Stimulated activated CD8-positive, alpha-beta memory T cell treated with anti-CD3 and anti-CD28 coated beads, Interleukin-15, amount 100 ng/mL, for 24 hours (primary cell): ENCODE measurements at places on chromosomes 13 and 19.

GRCh38 chr13:34411894-34412293, 530.2 kb upstream of the NBEA start:
- DNase-seq = no peak

- DNase-seq = no peak
Observed at GRCh38 chr19:19747357-19748220, 14.7 kb upstream of the ZNF14 start.

DNA sequence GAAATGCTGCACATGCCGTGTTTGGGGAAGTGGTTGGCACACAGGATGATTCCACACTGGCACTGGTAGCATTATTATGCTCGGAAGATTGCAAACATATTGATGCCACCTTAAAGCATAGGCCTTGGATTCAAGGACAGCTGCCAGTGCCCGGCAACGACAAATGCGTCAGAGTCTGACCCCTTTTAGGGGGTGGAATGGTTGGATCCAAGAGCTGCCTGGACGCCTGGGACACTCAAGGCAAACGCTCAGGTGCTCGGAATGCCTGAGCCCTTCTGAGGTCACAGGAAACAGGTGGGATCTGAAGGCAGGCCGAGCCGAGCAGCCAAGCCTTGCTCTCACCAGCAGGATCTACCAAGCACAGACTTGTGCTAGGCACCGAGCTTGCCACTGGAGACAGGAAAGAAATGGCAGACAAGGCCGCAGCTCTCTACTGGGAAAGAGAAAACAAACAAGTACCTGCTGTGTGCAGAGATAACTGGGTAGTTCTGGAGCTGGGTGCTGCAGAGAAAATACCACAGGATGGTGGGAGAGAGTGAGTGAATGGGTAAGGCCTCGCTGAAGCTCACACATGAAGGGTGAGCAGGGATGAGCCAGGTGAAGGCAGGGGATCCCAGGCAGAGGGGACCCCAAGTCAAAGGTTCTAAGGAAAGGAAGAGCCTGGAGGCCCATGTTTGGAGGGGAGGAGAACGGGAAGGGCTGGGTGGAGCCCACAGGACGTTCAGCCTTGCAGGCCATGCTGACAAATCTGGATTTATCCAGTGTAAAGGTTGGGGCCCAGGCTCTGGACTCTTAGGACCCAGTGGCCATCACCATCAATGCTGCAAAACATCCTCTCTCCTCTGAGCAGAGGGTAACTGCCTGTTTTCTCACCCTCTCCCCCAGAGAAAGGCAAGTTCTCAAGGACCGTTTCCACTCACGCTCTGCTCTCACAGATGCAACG, 9.2 kb downstream of the RANBP3 start:
- DNase-seq = no peak

GRCh38 chr13:20191311-20192157, 1.2 kb downstream of the GJB2 start:
- DNase-seq = no peak

DNA sequence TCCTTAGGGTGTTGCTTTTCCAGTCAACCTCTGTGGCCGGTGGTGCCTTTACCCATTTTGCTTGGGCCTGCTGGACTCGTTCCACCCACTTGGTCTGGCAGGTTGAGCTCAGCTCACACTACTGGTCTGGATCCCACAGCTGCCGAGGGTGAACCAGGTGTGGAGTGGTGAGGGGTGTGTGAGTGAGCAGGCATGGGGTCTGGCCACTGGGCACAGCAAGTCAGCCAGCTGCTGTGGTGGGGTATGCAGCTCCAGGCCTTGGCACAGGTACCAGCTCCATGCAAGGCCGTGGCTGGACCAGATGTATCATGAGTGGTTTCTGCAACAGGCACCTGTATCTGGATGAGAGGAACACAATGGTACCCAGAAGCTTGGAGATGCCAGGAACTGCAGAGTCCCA, 277.6 kb upstream of the KLHL1 start:
- no peak for DNase-seq

GRCh38 chr19:50199259-50199555, 4.2 kb upstream of the MYH14 start:
- no peak for DNase-seq

GRCh38 chr19:53872762-53873161, 5.1 kb downstream of the MYADM start:
- no peak for DNase-seq

- no peak for DNase-seq
Observed at GRCh38 chr19:28034936-28035335, 1178.0 kb downstream of the UQCRFS1 start.

- DNase-seq = no peak
Observed at GRCh38 chr13:26200811-26201210, 21.3 kb downstream of the RNF6 start.

DNA sequence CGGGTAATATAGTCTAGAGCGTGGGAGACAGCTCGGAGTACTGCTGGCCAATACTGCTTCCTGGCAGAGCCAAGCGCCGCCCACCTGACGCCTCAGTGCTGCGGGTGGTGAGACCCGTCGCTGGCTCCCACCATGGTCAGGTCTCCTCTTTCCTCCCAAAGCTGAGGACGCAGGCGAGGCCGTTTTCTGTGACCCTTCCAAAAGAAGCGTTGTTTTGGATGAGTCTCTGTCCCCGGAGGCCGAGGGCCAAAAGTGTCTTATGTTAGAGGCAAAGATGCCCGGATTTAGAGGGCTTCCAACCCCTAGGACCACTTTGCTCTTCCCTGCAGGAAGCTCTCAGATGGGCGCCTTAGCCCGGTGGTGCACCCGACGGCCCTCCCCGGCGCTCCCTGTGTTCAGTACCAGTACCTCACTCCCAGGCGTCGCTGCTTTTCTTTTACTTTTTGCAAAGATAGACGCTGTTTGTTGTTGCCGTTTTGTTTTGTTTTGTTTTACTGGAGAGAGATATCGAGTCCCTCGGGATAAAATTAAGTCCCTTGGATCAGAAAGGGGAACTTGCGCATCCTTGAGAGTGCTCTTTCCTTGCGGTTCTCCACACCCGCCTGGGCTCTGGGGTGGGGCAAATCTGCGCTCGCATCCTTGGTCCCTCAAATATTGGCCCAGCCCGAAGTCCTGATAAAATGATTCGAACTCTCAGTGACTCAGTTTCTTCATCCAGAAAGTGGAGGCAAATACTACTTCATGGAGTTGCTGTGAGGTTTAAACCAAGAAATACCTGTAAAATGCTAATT, 7.0 kb downstream of the PDX1 start:
- DNase-seq = no peak

DNA sequence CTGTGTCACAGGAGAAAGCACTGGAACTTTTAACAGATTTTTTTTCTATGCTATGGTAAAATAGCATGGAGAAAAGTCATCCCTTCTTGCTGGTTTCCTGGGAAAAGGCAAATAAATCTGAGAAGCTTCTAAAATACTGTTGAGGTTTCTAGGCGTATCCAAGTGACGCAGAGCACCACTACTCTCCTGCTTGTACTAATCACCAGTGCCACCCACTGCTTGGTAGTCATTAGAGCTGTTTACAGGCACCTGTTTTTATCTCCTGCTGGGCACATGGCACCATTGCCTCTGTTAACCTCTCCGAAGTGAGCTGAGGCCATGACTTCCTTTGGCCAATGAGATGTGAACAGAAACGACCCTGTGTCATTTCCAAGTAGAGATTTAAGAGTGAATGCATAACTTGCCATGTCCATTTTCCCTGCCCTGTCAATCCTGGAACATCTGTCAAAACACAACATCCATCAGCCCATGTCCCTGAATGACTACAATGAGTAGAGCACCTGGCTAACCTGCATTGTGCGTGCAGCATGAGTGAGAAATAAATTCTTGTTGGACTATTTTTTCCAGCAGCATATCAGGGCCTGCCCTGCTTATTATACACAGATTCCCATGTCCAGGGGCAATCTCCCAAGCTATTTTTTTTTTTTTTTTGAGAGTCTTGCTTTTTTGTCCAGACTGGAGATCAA, 17.3 kb upstream of the OXGR1 start:
- DNase-seq = no peak

- no peak for DNase-seq
Observed at GRCh38 chr19:56126983-56127780, 6.1 kb upstream of the ZNF787 start.

GRCh38 chr19:42495663-42496062, 32.6 kb downstream of the CEACAM1 start:
- DNase-seq = no peak

- no peak for DNase-seq
Observed at GRCh38 chr19:33407716-33408115, 34.2 kb downstream of the CEBPG start.

- DNase-seq = no peak
Observed at GRCh38 chr13:41463838-41464602, 6.7 kb downstream of the RGCC start.

GRCh38 chr13:75398072-75398471, 83.9 kb downstream of the TBC1D4 start:
- DNase-seq = no peak

DNA sequence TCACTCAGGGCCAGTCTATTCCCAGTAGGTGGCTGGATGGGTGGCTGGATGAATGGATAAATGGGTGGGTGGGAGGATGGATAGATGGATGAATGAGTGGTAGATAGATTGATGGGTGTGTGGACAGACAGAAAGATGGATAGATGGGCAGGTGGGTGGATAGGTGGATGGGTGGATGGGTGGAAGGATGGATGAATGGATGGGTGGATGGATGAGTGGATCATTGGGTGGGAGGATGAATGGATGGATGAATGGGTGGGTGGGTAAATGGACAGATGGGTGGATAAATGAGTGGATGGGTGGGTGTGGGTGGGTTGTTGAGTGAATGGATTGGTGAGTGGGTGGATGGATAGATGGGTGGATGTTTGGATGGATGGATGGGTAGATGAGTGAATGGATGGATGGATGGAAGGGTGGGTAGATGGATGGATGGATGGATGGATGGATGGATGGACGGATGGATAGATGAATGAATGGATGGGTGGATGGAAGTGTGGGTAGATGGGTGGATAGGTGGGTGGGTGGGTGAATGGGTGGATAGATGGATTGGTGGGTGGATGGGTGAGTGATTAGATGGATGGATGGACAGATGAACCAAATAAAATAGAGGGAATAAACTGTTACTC, 27.1 kb upstream of the CCNE1 start:
- no peak for DNase-seq

GRCh38 chr19:39389631-39390414, 1.1 kb downstream of the PAF1 start:
- DNase-seq = no peak

- DNase-seq = no peak
Observed at GRCh38 chr13:27161980-27162379, 9.6 kb downstream of the USP12 start.

DNA sequence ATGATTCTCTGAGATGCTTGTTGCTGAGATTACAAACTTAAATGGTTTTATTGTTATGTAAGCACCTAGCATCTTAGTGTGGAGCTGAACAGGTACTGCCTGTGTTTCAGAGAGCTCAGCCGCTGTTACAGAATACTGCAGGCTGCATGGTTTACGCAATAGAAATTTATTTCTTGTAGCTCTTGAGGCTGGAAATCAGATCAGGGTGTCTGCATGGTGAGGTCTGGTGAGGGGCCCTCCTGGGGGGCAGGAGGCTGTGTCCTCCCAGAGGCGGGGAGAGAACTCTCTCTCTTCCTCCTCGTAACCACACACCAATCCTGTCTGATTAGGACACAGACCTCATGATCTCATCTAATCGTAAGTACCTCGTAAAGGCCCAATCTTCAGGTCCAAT, 13.1 kb downstream of the ATP11A start:
- DNase-seq = no peak

DNA sequence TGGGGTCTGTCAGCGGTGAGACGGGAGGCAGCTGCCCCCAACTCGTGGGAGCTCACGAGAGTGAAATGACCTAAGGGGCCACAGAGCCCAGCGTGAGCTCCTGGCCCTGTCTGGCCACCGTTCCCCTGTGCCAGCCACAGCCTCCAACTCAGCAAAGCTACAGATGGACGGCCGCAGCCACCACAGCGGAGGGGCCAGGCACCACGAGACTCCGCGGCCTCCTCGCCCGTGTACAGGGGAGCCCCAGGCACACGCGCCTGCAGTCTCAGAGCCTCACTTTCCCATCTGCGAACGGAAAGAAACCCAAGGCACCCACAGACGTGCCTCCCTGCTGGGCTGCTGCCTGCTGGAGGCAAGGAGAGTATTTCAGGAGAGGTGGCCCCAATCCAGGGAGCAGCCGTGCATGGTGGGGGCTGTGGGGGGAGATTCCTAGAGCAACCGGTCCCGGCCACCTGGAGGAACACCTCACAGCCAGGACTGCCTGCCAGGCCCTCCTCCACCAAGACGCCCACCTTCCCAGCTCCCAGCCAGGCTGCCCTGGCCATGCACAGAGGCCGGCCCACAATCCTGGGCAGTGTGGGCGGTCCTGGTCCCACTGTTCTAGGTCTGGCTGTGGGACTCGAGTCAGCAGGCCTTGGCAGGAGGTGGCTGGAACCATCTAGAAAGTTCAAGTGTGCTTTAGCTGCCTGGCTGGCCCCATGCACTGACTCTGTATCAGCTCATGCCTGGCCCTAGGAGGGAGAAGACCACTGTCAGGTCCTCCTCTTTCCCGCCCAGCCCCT, 1.9 kb downstream of the MKNK2 start:
- no peak for DNase-seq
